ENCODE measurements at places on chromosomes 6 and 20.

GRCh38 chr20:53582574-53583351 lies 10.9 kb downstream of the ZNF217 start:
- DNase-seq, result no peak

DNA sequence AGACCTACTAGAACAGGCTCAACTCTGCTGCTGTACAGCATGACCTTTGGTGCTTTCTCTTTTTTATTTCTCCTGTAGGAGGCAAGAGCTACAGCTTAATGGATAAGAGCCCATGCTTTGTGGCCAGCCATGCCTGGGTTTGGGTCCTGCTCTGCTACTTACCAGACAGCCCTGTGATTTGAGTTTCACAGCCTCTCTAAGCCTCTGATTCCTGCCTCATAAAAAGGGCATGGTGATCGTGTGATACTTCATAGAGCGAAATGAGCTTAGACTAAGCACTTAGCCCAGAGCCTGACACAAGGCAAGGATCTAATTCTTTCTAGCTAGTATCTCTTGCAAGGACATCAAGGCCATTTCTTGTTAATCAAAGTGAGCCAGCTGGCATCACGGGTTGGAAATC lies 19.3 kb upstream of the PDE7B start:
- DNase-seq, result no peak

GRCh38 chr6:79450984-79451383 lies 86.2 kb downstream of the LCA5 start:
- no peak for DNase-seq

DNA sequence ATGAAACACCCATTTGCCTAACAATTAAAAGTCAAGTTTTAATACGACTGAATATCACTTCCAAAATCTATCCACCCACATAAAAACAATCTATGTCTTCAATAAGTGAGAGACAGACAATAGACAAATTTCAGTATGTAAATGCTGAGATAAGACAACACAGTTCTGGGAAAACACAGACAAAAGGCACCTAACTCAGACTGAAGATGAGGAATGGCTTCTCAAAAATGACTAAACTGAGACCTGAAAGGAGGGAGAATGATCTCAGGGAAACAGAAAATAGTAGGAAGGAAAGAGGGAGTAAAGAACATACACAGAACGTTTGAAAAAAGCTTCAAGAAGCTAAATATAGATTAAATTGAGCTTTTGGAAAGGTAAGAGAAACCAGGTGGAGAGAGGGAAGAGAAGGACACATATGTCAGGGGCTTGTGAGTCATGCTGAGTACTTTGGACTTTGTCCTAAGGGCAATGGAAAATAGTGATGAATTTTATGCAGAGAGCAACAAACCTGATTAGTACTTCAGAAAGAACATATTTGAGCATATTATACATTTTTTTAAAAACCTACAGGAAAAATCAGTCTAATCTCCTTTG lies 16.1 kb downstream of the LMBRD1 start:
- no peak for DNase-seq

- DNase-seq, result no peak
Measured at GRCh38 chr20:22905658-22906057, 129.5 kb upstream of the SSTR4 start.

DNA sequence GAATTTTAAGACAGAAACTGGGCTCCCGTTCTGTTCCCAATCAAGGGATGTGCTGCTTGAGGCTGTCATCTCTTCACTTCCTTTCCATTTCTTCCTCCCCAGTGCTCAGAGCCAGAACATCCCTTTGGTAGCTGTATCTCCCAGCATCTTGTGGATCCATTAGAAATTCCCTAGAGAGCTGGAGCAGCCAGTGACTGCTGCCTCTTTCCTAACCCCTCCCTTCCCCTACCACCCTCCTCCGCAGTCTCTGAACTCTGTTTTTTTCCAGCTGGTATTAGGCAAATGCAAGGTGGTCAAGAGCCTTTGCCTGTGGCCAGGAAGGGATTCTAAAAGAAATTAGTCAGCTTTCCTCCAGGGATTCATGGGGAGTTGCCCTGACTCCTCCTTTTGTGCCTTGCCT lies 208.0 kb downstream of the EYA2 start:
- no peak for DNase-seq

DNA sequence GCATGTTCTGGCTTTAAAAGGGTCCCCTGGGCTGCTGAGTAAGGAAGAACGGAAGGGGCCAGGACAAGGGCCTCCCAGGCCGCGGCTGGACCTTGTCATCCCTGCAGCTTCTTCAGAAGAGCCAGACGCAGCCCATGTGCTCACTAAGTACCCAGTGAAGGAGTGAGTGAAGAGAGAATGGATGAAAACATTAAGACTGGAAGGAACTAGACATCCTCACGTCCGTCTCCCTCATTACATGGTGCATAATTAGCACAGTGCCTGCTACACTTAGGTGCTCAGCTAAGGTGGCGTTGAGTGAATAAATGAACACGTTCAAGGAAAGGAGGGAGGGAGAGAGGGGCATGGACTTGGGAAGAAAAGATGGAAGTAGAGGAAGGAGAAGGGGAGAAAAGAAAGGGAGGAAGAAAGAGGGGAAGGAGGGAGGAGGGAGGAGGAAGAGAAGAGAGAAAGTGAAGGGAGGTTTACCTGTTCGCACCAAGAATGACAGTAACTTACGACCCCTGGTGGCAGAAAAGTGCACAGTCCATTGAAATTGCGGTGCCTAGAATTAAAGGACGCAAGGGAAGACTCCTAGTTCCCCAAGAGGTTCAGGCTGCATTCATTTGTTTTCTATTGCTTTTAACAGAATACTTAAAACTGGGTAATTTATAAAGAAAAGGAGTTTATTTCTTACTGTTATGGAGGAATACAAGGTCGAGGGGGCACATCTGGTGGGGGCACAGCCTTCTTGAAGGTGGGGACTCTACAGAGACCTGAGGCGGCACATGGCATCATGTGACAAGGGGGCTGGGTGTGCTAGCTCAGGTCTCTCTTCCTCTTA lies 8.0 kb downstream of the TP53RK start:
- DNase-seq, result peak; percentile 50

DNA sequence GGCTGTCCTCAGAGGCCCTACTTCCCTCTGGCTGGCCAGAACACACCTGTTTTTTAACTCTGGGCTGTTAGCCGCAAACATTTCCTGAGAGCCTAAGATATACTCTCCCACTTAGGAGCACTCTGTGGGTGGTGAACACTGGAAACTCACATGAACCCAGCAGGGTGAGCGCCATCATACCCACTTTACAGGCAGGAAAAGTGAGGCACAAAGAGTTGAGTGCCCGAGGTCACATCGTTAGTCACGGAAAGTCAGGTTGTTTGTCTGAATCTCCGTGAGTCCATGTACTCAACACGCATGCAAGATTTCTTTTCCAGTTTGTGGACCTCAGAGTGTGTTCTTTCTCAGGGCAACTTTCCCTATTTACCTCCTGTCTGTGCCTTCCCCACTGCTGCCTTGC lies 1.9 kb downstream of the BAK1 start:
- DNase-seq, result no peak

GRCh38 chr6:54085541-54085940 lies 25.7 kb upstream of the MLIP start:
- no peak for DNase-seq

GRCh38 chr6:46240866-46241565 lies 70.2 kb upstream of the ENPP5 start:
- no peak for DNase-seq

DNA sequence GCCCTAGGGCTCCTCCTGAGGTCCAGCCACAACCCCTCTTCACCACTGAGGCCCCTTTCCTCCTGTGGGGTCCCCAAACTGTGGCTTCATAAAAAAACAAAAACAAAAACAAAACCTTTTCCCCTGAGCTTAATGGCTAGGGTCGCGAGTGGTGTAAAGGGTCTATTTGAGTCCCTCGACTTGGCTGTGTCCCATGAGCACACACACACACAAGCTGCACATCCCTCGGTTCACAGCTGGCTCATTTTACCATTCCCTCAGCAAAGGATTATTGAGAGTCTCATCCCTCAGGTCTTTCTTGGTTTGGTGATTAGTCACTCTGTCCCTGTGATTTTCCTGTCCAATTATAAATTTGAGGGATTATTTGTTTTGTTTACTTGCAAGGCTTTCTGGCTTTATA lies 206.1 kb upstream of the SASH1 start:
- DNase-seq, result no peak

GRCh38 chr20:52263757-52264156 lies 72.2 kb upstream of the ZFP64 start:
- DNase-seq, result no peak

GRCh38 chr6:162151021-162151665 lies 576.4 kb downstream of the PRKN start:
- DNase-seq, result no peak

GRCh38 chr20:44590980-44591778 lies 8.8 kb downstream of the PKIG start:
- no peak for DNase-seq

DNA sequence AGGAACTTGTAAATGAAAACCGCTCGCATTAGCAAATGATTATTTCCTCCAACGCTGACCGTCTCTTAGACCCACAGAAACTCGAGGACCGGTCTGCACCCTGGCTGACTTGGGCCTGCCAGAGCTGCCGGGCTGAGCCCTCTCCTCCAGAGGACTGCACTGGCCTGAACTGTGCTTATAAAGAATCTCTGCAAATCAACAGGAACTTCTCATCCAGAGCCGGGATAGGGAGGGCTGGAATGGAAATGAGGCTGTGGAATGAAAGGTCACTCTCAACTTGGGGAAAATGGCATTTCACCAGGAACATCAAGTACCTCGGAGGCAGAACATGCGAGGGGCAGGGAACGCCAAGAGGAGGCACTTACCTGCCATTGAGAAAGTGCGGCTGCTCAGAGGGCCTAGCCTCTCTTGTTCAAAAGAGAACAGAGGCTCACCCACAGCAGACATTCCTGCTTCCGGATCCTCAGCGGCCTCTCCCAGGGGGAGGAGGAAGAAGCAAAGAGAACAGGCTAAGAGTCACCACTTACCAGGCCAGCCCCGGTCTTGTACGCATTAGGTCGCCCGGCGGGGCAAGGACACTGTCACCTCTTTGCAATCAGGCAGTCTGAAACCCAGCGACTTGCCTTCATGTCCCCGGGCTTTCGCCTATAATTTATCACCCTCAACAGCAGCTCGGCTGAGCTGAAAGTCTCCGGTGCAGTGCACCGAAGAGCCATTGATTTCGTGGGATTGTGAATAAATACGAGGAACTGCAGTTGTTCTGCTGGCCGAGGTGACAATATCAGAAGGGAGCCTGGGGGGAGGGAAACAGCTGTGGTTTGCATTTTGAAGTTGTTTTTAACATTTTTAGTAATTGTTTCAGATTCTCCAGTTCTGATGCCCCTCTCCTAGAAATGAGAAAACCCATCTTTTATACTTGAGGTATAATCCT lies 37.6 kb downstream of the ZMYND8 start:
- no peak for DNase-seq

DNA sequence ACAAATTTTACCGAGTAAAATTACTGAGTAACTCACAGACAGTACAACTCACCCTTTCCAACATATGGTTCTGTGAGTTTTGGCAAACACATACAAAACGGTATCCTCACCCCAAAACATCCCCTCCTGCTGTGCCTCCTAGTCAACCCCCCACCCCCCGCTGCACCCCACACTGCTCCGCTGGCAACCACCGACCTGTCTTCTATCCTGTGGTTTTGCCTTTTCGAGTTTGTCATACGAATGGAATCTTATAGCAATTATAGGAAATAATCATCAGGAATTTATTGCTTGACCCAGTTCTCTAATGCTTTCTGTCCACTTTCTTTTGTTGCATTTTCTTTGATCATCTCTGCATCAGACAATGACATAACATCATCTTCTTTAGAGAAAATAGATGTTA lies 312.3 kb downstream of the KIF16B start:
- no peak for DNase-seq

GRCh38 chr6:30325873-30326525 lies 728 bp upstream of the TRIM39 start:
- peak; percentile 44 for DNase-seq

- no peak for DNase-seq
Measured at GRCh38 chr20:44707018-44707579, 8.1 kb upstream of the CCN5 start.

GRCh38 chr6:11035616-11036350 lies 8.3 kb downstream of the ELOVL2 start:
- no peak for DNase-seq

DNA sequence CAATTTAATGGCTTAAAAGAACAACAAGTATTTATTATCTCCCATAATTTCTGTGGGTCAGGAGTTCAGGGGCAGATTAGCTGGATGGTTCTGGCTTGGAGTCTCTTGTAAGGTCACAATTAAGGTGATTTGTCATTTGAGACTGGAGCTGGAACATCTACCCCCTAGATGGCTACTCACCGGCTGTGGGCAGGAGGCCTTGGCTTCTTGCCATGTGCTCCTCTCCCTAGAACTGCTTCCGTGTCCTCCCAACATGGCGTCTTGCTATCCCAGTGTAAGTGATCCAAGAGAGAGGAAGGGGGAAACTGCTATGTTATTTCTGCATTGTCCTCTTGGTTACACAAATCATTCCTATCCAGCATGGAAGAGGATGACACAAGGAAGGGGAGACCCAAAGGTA lies 210.2 kb upstream of the ECI2 start:
- DNase-seq, result no peak

GRCh38 chr20:58162986-58163385 lies 65.5 kb downstream of the ANKRD60 start:
- no peak for DNase-seq

DNA sequence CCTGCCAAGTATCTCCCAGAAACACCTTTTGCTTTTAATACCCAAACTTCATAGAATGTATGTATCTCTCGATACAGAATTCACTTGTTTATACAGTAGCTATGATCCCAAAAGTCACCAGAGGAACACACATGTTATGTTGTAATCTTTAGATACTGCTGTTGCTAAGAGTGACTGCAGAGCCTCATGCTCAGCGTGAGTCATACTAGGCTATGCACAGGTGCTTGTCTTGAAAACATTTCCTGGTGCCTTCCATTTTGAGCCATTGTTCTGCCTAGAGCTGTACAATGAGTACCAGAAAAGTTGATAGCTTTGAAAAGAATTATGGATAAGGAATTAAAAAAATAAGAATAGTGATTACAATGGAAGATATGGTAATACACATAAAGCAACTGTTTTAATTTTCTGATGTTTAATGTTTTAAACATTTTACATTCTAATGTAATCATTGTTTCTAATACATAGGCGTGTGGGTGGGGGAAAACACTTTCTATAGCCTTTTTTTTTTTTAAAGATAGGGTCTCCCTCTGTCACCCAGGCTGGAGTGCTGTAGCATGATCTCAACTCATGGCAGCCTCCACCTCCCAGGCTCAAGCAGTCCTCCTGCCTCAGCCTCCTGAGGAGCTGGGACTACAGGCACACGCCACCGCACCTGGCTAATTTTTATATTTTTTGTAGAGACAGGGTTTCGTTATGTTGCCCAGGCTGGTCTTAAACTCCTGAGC lies 79.4 kb downstream of the CD24 start:
- no peak for DNase-seq

Data from stimulated activated CD4-positive, alpha-beta T cell treated with anti-CD3 and anti-CD28 coated beads, TNF-alpha, amount 100 ng/mL, for 1 hour (primary cell).